ENCODE measurements at places on chromosomes 7 and 10.

DNA sequence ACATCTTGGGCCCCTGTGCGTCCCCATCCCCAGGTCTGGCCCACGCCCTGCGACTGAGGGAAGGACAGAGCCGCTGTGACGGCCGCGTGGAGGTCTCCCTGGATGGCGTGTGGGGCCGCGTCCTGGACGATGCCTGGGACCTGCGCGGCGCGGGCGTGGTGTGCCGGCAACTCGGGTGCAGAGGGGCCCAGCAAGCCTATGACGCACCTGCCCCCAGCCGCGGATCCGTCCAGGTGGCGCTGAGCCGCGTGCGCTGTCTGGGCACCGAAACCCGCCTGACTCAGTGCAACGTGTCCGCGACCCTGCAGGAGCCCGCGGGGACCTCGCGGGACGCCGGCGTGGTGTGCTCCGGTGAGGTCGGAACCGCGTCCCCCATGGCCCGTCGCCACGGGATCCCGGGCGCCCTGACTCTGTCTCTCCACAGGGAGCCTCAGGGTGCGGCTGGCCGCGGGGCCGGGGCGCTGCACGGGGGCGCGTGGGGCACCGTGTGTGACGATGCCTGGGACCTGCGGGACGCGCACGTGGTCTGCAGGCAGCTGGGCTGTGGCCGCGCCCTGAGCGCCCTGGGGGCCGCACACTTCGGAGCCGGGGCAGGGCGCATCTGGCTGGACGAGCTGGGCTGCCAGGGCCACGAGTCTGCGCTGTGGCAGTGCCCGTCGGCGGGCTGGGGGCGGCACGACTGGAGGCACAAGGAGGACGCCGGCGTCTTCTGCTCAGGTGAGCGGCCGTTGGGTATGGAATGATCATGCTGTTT lies 5.9 kb downstream of the SCART1 start:
- DNase-seq: no peak

DNA sequence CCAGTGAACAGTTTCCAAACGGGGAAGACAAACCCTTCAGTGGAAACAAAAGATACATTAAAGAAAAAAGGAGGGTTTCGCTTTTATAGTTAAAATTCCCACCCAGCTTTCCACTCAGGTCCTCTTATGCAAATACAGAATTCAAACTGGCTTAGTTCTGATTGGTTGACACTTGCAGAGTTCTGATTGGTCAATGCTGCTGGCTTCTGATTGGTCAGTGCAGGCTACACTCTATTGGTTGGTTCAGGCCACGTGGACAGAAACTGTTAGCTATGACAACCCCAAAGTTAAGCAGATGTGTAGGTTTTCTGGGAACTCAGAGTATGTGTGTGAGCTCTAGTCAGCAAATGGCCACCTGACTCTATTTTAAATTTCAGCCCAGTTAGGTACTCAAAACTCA lies 80.0 kb downstream of the FBXL13 start:
- no peak for DNase-seq

- no peak for DNase-seq
These were observed 90.1 kb downstream of the NPSR1 start for GRCh38 chr7:34747867-34748727.

GRCh38 chr10:131280101-131280500 lies 31.4 kb downstream of the TCERG1L start:
- DNase-seq: no peak

DNA sequence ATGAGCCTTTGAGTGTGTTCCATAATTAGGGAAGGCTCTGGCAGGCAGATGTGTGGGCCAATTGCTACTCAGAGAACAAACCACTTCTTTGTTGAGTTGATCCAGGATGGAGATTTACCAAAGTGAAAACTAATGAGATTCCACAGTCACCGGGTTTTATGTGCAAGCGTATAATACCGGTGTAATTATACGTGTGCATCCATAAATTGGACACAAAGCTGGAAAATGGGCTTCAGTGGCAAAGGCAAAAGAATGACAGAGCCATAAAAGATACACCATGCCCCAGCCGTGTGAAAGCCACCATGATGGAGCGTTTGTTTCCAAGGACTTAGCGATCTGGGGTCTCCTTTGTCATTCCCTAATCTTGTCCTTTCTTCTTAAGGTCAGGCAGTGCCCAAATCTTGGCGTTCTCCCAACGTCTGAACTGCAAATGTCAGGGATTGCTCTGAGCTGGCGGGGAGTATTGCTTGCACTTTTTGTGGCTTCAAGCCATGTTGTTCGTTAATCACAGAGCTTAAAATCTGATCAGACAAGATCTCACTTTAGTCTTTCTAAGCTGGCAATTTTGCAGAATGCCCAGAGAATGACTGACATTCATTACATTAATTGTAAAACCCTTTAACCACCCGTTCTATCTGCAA lies 70.1 kb downstream of the NPTX2 start:
- DNase-seq: no peak

- no peak for DNase-seq
These were observed 142.4 kb downstream of the ADCY1 start for GRCh38 chr7:45716380-45717203.

DNA sequence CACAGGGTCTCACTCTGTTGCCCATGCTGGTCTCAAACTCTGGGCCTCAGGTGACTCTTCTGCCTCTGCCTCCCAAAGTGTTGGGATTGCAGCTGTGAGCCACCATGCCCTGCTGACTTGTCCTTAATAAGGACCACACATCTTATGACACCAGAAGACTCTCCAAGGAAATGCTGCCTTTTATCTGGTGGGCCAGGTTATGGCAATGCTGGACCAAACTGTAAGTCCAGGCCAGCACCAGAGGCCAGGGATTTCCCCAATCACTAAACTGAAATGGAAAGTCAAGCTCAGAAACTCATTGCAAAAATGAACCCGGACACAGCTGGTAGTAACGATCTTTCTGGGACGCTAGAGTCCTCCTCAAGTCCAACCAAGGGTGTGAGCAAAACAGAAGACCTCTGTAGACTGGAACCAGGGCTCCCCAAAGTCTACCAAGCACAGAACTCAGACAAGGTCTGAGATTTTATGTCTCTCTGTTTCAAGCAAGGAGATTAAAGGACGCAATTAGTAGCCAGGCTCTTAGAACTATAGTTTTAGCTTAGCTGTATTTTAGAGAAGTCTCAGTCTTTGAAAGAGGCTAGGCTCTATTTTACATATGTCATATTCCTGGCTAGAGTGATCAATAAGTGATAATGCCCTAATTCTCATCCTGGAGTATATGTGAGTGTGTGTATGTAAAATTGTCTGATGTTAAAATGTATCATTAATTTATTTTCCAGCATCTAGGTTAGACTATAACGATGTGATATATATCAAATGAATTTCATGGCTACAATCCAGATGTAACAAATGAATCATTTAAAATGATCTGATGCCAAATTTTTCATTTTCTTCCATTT lies 74.0 kb upstream of the ITGB1 start:
- DNase-seq: no peak

DNA sequence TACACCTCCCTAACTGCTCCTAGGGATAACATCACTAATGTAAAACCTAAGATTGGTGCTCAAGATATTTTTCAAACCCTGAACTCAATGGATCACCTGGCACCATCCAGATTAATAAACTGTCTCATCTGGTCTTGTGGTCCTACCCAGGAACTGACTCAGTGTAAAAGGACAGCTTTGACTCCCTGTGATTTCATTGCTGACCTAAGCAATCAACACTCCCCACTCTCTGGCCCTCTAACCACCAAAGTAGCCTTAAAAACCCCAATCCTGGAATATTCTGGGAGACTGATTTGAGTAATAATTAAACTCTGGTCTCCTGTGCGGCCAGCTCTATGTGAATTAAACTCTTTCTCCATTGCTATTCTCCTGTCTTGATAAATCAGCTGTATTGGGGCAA lies 6.2 kb upstream of the USP54 start:
- no peak for DNase-seq

- no peak for DNase-seq
These were observed 170.9 kb downstream of the POLR1F start for GRCh38 chr7:19537942-19538401.

GRCh38 chr7:80027611-80028173 lies 106.9 kb upstream of the GNAI1 start:
- no peak for DNase-seq

GRCh38 chr7:107744345-107744750 lies 406 bp downstream of the CBLL1 start:
- DNase-seq: no peak

DNA sequence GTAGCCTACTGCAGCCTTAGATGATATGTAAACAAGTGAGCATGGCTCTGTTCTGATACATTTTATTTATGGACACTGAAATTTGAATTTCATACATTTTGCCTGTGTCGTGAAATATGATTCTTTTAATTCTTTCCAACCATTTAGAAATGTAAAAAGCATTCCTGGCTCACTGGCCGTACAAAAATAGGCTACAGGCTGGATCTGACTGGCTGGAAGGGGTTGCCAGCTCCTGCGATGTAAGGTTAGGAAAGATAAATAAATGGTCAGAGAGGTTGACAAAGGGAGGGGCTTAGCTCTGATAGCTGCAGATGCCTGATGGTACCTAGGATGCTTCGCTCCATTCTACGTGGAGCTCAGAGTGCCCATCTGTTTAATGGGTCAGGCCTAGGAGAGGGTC lies 3.4 kb downstream of the ADCYAP1R1 start:
- no peak for DNase-seq

DNA sequence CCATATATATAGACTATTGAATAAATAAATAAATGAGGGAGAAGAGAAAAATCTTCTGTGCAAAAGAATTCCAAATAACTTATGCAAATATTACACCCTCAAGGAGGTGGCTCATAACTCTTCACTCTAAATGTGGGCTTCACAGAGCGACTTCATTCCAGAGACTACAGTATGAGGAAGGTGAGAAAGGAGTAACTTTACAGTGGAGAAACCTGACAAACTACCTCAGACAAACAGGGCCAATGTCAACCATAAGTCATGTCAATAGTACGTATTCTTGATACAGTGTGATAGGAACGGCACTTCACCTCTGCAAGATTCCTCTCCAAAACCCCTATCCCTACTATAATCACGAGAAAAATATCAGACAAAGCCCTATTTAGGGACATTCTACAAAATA lies 158.4 kb upstream of the NAMPT start:
- DNase-seq: no peak

DNA sequence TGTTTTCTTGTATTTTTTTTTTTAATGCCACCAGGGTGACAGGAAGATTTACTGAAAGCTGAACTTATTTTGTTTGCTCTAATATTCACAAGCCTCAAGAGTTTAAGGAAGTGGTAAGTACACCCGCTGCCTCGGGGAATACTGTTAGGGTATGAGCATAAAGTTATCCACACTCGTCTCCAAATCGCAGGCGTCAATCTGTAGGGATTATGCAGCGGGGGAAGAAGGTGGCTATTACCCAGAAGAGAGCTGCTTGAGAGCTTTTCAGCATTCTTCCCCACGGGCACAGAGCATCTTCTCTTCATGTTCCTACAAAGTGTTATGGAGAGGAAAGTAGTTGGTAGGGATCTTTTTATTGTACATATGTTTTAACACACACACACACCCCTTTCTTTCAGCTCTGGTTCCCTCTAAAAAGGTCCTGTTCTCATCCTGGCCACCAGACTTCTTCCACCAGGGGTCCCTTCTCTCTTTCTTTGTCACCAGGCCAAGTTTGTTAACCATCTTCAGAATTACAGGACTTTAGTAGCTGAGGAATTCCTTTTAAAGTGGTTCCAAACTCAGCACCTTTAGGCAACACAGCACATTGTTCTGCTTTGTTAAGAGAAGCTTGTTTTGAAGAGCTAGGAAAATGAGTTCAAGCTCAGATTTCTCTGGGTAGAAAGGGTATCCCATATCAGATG lies 411.6 kb upstream of the GALNT17 start:
- DNase-seq: no peak
